ENCODE measurements at places on chromosomes 3 and 15.
A peak's percentile ranks its signal among the peaks of the same experiment; 100 is the strongest.

DNA sequence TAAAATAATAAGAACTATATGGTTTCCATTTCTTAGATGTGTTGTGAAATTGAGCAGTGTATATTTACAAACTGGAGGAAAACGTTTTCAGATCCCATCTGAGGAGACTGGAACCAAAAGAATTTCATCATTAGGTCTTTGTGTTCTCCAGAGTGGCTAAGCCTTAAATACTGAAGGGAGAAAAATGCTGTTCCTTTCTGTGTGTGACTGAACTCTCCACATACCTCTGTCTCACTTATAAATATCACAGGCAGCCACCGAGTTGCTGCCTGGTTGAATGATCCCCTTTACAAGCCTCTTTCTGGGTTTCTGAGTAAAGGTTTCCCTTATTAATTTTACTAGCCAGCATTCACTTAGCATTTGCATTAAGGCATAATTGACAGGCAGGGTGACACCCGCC lies 913.9 kb upstream of the NR2F2 start:
- DNase-seq: no peak

DNA sequence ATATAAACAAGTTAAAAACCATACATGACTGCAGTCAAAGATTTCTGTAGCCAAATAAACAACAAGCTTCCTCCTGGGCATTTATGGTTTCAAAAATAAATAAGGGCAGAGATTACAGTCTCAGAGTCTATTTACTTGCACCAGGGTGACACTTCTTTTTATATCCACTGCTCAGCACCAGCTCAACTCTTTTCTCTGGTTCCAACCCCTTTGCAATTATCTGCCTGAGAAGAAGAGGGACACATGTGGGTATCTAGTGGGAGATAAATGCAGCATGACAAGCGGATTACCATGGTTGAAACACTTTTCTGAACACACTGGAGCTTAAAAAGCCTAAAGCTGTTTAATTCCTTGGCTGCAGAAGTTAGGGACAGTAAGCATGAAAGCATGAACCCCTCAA lies 311.5 kb downstream of the CNTN3 start:
- DNase-seq: no peak

GRCh38 chr3:17602126-17602525 lies 140.3 kb downstream of the TBC1D5 start:
- DNase-seq: no peak

DNA sequence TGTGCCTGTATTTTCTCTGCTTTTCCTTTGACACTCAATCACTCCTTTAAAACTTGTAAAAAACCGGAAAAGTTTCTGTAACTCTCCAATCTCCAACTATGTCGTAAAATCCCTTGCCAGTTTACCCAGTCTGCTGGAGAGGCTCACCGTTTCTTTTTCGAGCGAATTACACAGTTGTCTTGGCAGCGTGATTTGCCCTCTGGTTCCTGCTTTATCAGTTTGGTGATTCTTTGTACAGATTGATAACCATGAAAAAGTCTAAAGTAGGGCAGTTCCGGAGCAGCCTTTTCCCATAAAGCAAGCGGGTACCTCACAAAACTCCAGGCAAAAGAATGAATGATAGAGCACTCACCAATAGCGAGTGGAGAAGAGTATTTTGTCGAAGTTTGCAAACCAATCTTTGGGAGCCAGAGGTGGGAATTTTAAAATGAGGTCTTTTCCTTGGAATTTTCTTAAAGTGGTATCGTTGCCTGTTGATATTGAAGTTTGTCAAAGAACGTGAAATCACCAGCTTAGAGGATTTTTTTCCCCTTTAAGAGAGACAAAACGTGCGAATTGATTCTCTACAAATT lies at the start of gene TTC23:
TTC23 (minus strand) TSS at position 312 of the 572 bp plus-strand sequence. CDS start 20,869 bp downstream, outside the sequence.
- no peak for DNase-seq

- no peak for DNase-seq
These were observed 171.9 kb downstream of the ERC2 start for GRCh38 chr3:56296361-56296760.

GRCh38 chr3:151776259-151776740 lies 37.6 kb upstream of the AADAC start:
- DNase-seq: no peak

DNA sequence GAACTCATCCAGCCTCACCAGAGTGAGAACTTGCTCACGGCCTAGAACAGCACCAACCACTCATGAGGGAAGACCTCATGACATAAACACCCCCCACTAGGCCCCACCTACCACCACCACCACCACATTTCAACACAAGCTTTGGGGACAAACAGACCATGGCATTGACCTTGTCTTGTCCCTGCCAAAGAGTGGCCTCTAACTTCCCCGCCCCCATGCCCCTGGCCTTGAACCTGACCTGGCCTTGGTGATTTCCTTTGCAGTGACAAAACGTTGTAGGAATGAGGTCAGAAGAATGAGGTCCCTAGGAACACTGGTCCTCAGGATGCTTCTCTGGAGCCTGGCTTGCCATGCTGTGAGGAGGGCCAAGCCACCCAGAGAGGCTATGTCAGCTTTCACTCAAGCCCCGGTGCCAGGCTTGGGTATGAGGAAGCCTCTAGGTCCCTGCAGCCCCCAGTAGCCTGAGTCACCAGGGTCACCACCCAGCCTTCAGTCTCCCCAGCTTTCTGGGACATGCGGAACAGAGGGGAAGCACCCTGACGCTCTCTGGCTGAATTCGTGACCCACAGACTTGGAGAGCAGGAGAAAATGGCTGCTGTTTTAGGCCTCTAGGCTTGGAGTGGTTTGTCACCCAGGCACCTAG lies 57.9 kb downstream of the TPRA1 start:
- no peak for DNase-seq

GRCh38 chr3:185363662-185364203 lies 797 bp downstream of the MAP3K13 start:
- no peak for DNase-seq

DNA sequence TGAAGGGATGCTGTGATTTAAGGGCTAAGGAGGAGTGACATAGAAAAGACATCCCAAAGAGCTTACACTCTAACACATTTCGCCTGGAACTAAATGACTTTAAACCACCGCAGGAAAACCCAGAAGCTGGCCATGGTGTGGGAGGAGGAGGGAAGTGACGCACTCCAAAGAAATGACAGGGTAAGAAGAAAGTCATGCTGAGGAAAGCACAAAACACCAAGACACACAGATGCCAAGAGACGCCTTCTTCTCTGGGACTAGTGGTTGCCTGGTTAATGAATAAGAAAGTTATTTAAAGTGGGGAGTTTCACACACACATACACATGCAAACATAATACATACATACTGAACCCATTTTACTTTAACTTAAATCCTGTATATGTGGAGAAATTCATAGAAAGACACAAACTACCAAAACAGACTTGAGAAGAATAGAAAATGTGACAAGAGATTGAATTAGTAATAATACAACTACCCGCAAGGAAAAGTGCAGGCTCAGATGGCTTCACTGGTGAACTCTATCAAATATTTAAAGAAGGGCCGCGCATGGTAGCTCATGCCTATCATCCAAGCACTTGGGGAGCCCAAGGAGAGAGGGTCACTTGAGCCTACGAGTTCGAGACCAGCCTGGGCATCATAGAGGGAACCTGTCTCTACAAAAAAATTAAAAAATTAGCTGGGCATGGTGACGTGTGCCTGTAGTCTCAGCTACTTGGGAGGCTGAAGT lies 125.5 kb downstream of the NSMCE3 start:
- DNase-seq: no peak

DNA sequence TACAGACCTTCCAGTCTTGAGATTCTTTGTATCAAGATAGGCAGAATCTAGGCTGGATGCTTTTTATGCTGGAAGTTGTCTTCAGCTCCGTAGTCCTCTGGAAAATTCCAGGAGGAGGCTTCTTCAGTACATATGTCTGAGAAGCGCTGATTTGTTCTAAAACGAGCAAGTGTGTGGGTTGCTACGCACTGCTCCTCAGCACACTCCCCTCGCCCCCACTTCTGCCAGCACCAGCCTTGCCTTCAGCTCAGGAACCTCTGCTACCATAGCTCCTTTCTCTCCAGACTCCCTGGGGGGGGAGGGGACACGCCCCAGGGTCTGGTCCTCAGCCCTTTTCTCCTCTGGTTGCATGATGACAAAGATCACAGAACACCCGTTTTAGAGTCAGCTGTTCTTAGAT lies 75.5 kb upstream of the TRA2B start:
- no peak for DNase-seq

- no peak for DNase-seq
These were observed 58.4 kb upstream of the ATP2C1 start for GRCh38 chr3:130835483-130835882.

GRCh38 chr3:127728417-127729015 lies 55.8 kb downstream of the ABTB1 start:
- no peak for DNase-seq

DNA sequence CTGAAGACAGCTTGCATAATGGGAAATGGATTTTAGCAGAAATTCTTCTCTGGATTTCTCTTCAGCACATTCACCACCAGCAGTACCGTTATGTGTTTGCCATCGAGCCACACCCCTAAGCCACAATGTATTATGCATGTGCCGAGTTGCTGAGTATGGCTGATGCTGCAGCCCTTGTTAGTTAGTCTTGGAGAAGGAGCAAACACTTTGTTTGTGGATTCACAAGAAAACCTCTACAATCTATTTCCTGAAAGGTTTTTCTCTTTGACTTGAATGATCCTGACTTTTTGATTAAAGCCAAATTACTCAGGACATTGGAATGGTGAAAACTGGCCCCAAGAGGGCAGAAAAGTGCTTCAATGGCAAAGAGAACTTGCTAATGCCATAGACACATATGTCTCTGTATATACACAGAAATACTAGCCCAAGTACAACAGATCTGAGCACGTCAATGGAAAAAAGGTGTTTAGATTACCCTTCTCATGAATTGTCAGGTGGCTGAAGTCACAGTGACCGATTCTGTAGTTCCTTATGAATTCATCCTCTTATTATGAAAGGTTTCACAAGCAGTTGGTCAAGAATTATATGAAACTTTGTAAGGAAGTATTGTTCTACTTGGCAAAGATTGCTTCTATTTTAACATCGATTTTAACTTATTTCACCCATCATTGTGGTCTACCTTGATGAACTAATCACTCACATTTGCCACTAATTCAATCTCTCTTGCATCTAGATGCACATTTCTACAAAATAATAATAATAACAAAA lies 103.0 kb downstream of the P3H2 start:
- DNase-seq: no peak

DNA sequence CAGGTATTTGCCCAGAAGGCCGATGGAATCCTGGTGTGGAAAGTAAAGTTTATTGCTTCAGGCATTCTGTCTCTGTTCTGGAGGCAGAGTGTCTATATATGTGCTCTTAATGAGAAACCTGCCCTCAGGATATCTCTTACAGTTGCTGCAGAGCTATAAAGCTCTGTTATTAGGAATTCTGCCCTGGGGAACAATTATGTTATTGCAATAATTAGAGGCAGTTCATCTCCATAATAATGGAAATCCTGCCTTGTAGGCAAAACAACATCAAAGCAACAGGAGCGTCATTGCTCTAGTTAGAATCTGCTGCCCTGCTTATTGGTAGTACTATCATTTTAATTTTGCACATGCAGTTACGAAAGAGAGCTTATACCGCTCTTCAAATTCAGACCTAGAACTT lies 175.6 kb downstream of the IL5RA start:
- DNase-seq: no peak

DNA sequence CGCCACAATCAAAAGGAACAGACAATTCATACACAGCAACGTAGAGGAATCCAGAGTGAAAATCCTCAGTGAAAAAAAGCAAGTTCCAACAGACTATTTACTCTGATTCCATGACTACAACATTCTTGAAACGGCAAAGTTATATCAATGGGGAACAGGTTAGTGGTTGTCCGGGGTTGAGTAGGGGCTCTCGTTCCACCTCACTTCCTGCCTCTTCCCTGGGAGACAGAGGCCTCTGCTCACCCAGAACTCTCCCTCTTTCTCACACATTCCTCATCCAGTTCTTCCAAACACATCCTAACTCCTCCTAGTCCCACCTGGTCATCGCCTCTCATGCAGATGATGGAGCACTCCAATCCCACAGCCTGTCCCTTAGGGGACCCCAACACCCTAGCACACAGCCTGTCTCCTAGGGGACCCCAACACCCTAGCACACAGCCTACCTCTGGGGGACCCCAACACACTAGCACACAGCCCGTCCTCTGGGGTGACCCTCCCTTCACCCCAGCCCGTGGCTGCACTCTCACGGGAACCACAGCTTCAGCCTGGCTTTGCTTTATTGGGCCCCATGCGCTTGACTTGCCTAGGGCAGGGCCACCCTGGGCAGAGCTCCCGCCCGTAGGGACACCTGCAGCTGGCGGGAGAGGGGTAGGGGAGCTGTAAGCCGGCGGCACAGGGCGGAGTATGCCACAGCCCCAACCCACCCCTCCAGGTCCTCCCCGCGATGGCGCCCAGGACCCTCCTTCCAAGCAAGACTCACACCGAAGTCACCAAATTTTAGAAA lies 5.2 kb downstream of the OCA2 start:
- no peak for DNase-seq

DNA sequence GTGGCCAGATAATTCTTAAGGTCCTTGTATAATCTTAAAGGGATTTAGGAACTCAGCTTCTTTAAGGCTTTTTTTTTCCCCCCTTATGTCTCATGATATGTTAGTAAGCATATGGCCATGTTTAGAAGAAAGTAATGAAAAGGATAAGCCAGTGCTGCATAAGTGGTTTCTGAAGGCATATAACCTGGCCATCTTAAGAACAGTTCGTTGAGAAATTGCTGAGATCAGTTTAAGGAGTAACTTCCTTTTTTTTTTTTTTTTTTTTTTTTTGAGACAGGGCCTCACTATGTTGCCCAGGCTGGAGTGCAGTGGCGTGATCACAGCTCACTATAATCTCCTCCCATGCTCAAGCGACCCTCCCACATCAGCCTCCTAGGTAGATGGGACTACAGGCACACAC lies 51.7 kb downstream of the UBE2E2 start:
- no peak for DNase-seq

DNA sequence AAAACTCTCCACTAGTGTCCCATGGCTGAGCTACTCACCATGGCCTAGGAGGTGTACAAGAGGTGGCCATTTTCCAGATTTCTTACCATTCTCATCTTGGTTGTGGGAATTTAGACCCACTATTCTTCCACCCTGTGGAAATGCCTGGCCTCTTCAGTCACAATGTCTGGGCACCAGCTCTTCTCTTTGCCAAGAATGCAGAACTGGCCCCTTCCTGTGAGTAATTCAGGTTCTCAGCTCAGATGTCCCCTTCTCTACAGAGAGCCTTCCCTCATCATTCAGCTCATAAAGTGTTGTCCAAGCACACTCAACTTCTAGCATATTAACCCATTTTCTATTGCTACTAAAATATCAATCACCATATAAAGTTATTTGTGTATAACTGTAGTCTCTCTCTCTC lies 575.5 kb upstream of the KCNMB2 start:
- no peak for DNase-seq

- DNase-seq: no peak
These were observed 13.4 kb downstream of the DHX36 start for GRCh38 chr3:154310840-154311239.

- DNase-seq: peak; percentile 79
These were observed at the start of gene CCDC39 for GRCh38 chr3:180679178-180680096. CCDC39 (minus strand) TSS chr3:180679489; CDS start chr3:180679380, 109 bp downstream.

- no peak for DNase-seq
These were observed 2.6 kb upstream of the ABHD10 start for GRCh38 chr3:111976254-111976653.
